ENCODE measurements at places on chromosomes 4 and X.

GRCh38 chr4:94298725-94299252 is 43.8 kb downstream of the HPGDS start:
- DNase-seq: no peak

GRCh38 chr4:111433441-111433840 is 711.8 kb upstream of the FAM241A start:
- DNase-seq: no peak

DNA sequence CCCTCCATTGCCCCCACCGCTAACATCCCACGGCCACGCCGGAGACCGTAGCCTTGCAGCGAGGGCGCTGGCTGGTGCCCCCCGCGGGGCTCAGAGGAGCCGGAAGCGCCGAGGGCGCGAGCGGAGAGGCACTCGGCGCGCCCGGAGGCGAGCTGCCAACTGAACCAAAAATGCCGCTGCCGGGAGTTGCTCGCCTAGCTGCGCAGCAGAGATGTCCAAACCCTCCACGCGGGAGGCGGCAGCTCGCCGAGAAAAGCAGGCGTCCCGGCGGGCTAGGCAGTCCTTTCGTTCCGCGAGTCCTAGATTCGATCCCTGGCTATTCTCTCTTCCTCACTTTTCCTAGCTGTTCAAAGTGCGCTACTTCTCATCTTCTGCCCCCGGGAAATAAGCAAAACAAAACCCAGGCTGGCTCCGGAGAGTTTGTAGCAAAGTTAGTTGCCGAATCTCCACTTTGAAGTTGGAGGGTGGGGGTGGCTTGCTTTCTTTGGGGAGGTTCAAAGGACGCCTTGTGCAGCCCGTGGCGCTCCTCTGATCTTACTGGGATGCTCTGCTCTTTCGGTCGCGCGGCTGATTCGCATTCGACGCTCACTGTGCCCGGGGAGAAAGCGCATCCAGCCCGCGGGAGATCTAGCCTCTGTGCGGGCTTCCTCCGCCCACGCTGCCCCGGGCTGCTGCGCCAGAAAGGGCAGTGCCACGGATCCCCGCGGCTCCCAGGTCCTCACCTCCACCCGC is 723 bp downstream of the NKX6-1 start:
- DNase-seq: no peak

- no peak for DNase-seq
Measured at GRCh38 chr4:182577411-182577810, 334.2 kb downstream of the TENM3 start.

GRCh38 chr4:179582164-179582905 is 2140.1 kb upstream of the AGA start:
- DNase-seq: no peak

GRCh38 chrX:115413246-115413878 is 123.8 kb downstream of the LUZP4 start:
- DNase-seq: no peak

GRCh38 chr4:94378047-94378446 is 35.4 kb upstream of the HPGDS start:
- DNase-seq: no peak

- no peak for DNase-seq
Measured at GRCh38 chr4:62161446-62161845, 961.3 kb downstream of the ADGRL3 start.

DNA sequence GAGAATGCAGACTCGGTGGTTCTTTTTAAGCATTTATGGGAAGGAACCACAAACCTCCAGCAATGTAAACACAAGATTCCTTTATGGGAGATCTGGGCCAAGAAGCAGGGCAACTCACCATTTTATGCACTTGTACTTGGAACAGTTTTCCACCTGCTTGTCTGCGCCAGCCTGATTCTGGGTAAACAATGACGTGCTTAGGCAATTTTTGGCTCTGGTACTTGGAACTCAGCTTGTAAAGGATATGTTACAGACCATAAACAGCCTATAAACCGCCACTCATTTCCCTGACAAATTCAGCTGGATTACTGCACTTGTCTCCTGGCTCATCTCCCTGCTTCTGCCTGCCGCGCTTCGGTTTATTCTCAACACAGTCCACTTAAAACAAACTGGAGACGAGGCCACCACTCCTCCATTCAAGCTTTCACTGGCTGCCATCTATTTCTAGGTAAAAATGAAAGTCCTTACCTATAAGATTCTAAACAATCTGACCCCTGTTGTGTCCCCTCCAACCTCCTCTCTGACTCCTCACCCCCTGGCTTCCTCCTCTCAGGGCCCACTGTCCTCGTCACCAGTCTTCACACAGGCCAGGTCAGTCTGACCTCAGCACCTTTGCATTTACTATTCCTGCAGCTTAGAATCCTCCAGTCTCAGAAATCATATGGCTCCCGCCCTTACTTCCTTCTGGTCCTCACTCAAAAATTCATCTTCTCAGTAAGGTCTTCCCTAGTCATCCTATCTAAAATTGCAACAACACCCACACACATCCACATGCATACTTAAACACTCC is 205.9 kb upstream of the GALNT7 start:
- DNase-seq: no peak

DNA sequence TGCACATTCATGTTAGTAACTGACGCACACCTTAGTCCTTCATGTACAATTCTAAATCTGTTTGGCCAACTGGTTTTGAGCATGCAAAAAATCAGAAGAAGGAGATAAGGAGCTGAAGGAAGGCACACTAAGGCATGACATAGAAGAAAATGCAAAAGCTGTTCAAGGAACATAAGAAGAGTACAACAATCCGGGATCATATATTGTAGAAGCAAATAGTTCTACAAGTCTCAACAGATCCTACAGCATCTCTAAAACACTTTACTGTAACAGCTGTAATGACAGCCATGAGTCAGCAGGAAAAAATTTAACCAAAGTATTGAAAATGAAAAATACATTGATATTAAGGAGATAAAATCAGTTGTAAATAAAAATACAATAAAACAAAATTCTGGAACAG is 57.7 kb downstream of the KLHL13 start:
- DNase-seq: no peak

DNA sequence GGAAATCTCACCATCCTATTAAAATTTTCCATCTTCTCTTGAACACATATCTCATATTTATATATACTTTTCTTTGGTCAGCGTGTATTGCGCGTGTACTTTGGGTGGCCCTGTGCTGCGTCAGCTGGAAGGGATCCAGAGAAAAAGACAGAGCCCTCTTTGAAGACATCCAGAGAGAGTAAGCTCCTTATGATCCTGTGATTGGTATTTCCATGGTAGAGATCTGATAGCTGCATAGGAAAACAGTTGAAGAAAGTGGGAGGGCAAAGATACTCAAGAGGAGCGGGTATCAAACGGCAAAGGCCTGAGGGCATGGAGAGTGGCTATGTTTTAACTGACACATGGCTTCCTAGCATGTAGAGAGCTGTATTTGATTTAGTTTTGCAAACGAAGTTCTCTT is 4.4 kb upstream of the HPGD start:
- DNase-seq: no peak

GRCh38 chr4:67550451-67550850 is 5.1 kb upstream of the CENPC start:
- DNase-seq: no peak

DNA sequence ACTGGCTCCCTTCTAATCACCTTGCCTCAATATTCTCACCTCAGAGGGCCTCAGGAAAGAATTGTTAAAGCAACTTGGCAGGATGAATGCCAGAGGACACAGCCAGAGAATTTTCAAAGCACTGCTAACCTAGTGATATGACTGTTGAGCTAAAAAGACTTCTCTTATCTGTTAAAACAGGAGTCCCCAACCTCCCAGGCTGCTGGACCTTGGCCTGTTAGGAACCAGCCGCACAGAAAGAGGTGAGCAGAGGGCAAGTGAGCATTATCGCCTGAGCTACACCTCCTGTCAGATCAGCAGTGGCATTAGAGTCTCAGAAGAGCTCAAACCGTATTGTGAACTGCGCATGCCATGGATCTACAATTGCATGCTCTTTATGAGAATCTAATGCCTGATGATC is 1.7 kb upstream of the KCNE5 start:
- DNase-seq: no peak

DNA sequence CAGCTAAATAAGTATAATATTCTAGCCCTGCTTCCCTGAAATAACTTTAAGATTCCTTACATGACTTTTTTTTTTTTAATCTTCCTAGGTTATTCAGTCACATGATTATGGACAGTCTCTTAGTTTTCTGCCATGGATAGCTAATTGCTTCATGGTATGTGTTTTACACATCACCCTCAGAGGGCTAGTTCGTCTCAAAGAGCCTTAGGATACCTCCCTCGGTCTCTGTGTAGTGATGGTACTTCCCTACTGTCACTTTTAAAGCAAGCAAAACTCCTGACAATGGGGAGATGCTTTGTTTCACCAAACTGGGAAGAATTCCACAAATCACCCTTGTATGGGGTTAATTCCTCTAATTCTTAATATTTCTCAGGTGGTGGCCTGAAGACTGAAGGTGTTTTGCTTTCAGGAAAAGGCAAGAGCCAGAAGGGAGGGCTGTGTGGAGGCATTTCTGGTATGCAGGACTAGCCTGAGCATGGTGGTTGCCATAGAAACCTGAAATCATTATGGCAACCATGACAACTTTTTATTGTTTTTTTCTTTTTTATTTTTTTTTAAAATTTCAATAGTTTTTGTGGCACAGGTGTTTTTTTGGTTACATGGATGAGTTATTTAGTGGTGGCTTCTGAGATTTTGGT is 70.4 kb downstream of the BEX3 start:
- no peak for DNase-seq

GRCh38 chr4:128294464-128294863 is 6.9 kb upstream of the PGRMC2 start:
- no peak for DNase-seq

GRCh38 chrX:11575332-11575731 is 90.4 kb downstream of the ARHGAP6 start:
- no peak for DNase-seq

DNA sequence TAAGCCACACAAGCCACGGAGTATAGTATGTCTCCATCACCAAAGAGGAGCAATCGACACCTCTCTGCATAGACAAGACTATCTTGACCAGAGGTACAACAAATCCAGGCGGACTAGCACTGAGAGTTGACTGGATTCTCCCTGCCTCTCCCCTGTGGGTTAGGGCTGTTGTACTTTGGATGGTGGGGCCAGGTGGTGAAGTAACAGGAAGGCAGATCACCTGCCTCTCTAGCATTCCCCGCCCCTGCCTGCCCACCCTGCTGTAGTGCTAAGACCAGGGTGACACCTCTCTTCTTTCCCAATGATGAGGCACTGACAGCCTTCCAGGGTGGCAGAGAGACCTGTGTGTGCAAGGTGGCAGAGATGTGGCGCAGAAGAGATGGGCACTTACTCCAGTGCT is 47.5 kb upstream of the TRIM2 start:
- DNase-seq: no peak
